ENCODE measurements at places on chromosomes 16 and 17.

- no peak for DNase-seq
Observed at GRCh38 chr16:14389359-14389758, 240.7 kb downstream of the PARN start.

DNA sequence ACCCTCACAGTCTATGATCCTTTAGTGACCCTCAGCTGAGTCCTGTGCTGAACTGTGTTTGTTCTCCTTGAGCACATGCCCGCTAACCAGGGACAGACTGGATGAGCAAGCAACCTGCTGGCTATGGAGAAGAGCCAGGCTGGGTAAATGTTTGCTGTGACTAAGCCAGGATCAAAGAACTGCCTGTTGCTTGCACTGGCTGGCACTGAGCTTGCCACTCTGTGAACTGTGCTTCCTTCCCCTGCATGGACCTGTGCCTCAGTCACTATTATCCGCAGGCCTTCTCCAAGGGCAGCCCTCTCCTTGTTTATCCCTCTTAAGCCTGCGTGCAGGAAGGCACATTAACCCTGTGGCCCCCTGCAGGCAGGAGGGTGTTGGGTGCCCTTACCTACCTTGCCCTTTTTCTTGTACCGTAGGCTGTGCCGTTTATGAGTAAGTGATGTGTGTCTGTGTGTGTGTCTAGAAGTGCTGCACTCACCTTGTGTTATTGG lies 7.4 kb downstream of the PNPO start:
- DNase-seq, result no peak

- no peak for DNase-seq
Observed at GRCh38 chr16:1530349-1530882, 3.0 kb upstream of the TMEM204 start.

DNA sequence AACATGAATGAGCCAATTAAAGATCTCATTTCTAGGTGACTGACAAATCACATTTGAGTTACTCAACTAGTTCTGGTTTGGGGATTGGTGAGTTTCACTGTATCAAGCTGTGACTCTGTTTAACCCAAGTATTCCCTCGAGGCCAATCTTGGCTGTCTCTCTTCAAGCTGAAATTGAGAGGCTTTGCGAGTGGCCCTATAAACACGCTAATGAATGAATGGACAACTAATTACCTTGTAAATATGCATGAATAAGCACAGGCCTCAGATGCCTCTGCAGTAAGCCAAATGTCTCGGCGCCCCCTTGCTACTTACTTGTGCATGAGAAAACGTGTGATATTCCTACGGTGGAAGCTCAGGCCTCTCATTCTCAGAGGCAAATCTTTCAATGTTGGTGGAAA lies 450.3 kb upstream of the PSMD7 start:
- no peak for DNase-seq

All from substantia nigra (tissue), 51 donors.